ENCODE measurements at places on chromosomes 7 and 10. TPM values are rescaled to one million over a fixed set of nuclear protein-coding genes. Genes with fewer than 3 reads are reported as not detected.

The TMEM270 gene
- total RNA-seq: not detected

The MCM10 gene
- 0.78 TPM for total RNA-seq

The HPSE2 gene
- total RNA-seq: 3.4 TPM

The GBX1 gene
- not detected for total RNA-seq

The A1CF gene
- not detected for total RNA-seq

The CPA2 gene
- not detected for total RNA-seq

The ITGA8 gene
- 33.9 TPM for total RNA-seq

The MYOZ1 gene
- total RNA-seq: 5.2 TPM

The AASS gene
- total RNA-seq: 35.6 TPM

DNA sequence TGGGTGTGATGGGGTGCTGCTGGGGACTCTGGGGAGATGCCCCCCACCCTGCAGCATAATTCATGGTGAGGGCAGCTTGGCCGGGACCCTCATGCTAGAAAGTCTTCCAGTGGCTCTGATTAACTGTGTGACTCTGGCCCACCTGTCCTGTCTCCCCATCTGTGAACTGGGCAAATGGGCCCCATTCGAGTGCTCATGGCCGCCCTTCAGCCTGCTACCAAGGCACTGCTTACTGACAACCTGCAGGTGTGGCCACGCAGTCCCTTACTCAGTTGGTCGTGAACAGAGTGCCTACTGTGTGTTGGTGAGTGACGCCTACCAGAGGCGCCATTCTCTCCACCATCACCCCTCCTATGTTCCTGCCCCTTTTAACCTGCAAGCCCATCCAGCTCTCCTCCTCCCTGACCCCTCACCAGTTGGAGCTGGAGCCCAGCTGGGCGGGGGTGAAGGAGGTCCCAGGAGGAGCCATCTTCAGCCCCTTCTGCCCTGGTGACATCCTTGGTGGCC is 109.4 kb downstream of the ZMIZ1 start:
- H3K4me3 ChIP-seq: no peak overlapping the region
- H3K36me3 ChIP-seq: peaks cover 5% of the 10 kb centered on the region
- no peak for DNase-seq
- peaks cover 75% of the 10 kb centered on the region for H3K4me1 ChIP-seq
- H3K27me3 ChIP-seq: no peaks in the 10 kb centered on the region

- H3K27me3 ChIP-seq: no peaks in the 10 kb centered on the region
- H3K4me1 ChIP-seq: no peaks in the 10 kb centered on the region
- peak overlapping the region; percentile 30 for H3K4me3 ChIP-seq
- no peak overlapping the region for H3K27ac ChIP-seq
These were observed 15.1 kb upstream of the NME8 start for GRCh38 chr7:37833107-37833817.

GRCh38 chr10:92790440-92790839 is 57.9 kb upstream of the EXOC6 start:
- H3K4me1 ChIP-seq: no peaks in the 10 kb centered on the region
- no peak for DNase-seq
- no peak overlapping the region for H3K27ac ChIP-seq
- no peaks in the 10 kb centered on the region for H3K27me3 ChIP-seq
- no peaks in the 10 kb centered on the region for H3K36me3 ChIP-seq

DNA sequence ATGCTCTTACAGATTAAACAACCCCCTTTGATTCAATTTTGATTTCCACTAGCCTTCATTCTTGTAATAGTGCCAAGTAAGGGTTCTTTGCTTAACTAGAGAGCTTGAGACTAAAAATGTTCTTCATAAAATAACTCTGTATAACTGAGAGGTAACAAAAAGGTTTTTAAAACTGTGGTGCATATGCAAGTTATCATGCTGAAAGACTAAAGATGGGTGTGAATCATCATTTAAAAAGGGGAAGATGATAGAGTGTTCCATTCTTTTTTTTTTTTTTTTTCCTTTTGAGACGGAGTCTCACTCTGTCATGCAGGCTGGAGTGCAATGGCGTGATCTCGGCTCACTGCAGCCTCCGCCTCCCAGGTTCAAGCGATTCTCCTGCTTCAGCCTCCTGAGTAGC is 11.1 kb downstream of the MDFIC start:
- peaks cover 74% of the 10 kb centered on the region for H3K4me1 ChIP-seq
- H3K27ac ChIP-seq: peak overlapping the region; percentile 12
- H3K27me3 ChIP-seq: no peaks in the 10 kb centered on the region

DNA sequence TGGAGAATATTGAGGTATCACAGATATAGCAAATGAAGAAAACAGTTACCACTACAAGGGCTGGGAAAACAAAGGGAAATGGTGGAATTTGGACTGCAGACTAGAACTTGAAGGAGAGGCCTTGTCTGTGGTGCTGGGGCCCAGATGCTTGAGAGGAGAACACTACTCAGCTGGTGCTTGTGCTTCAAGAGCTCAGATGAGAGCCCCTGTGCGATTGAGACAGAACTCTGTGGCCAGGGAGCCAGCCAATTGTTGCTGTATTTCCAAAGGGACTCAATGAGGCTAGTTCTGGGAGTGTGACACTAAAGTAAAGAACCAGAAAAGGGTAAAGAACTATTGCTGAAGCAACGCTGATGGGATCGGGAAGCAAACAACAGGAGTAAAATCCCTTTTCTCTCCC is 406.5 kb upstream of the SEMA3D start:
- no peak overlapping the region for H3K4me3 ChIP-seq
- peaks cover 6% of the 10 kb centered on the region for H3K4me1 ChIP-seq
- H3K27me3 ChIP-seq: no peaks in the 10 kb centered on the region
- no peaks in the 10 kb centered on the region for H3K36me3 ChIP-seq

GRCh38 chr10:75335983-75336382 is 65.6 kb downstream of the ZNF503 start:
- H3K4me3 ChIP-seq: no peak overlapping the region
- no peaks in the 10 kb centered on the region for H3K27me3 ChIP-seq
- no peak overlapping the region for H3K27ac ChIP-seq
- no peaks in the 10 kb centered on the region for H3K36me3 ChIP-seq
- DNase-seq: no peak

GRCh38 chr7:21941611-21942141 is 4.0 kb downstream of the CDCA7L start:
- H3K4me3 ChIP-seq: no peak overlapping the region
- H3K27ac ChIP-seq: no peak overlapping the region
- H3K27me3 ChIP-seq: no peaks in the 10 kb centered on the region
- H3K36me3 ChIP-seq: no peaks in the 10 kb centered on the region
- H3K4me1 ChIP-seq: peaks cover 25% of the 10 kb centered on the region

GRCh38 chr7:105438847-105439173 is 50.1 kb upstream of the SRPK2 start:
- no peaks in the 10 kb centered on the region for H3K36me3 ChIP-seq
- DNase-seq: no peak
- no peaks in the 10 kb centered on the region for H3K27me3 ChIP-seq
- no peak overlapping the region for H3K27ac ChIP-seq

GRCh38 chr7:2873146-2873545 is 29.0 kb upstream of the GNA12 start:
- H3K36me3 ChIP-seq: no peaks in the 10 kb centered on the region
- H3K4me1 ChIP-seq: peaks cover 9% of the 10 kb centered on the region
- H3K4me3 ChIP-seq: no peak overlapping the region
- H3K27me3 ChIP-seq: no peaks in the 10 kb centered on the region

GRCh38 chr7:42876182-42877068 is 35.4 kb downstream of the C7orf25 start:
- no peak overlapping the region for H3K27ac ChIP-seq
- H3K4me3 ChIP-seq: no peak overlapping the region
- no peaks in the 10 kb centered on the region for H3K36me3 ChIP-seq
- DNase-seq: no peak
- no peaks in the 10 kb centered on the region for H3K27me3 ChIP-seq
- no peaks in the 10 kb centered on the region for H3K4me1 ChIP-seq

DNA sequence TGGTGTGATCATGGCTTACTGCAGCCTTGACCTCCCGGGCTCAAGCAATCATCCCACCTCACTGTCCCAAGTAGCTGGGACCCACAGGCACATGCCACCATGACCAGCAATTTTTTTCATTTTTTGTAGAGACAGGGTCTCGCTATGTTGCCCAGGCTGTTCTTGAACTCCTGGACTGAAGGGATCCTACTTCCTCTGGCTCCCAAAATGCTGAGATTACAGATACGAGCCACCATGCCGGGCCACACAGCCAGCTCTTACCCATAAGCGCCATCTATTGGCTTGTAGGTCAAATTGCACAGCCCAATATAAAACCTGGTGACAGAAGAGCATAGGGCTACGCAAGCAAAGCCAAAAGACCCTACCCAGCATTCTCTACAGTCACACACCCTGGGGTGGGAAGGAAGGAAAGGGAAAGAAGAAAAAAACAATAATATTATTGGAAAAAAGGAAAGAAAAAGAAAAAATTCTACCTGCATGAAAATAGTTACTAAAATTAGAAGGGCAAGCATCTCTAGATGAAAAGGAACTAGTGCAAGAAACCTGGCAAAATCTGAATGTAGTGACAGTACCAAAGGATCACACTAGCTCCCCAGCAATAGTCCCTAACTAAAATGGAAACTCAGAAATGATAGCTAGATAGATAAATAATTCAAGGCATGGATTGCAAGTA is 29.4 kb upstream of the AMPH start:
- no peaks in the 10 kb centered on the region for H3K36me3 ChIP-seq
- DNase-seq: no peak
- H3K4me1 ChIP-seq: no peaks in the 10 kb centered on the region
- no peak overlapping the region for H3K4me3 ChIP-seq
- H3K27me3 ChIP-seq: no peaks in the 10 kb centered on the region

DNA sequence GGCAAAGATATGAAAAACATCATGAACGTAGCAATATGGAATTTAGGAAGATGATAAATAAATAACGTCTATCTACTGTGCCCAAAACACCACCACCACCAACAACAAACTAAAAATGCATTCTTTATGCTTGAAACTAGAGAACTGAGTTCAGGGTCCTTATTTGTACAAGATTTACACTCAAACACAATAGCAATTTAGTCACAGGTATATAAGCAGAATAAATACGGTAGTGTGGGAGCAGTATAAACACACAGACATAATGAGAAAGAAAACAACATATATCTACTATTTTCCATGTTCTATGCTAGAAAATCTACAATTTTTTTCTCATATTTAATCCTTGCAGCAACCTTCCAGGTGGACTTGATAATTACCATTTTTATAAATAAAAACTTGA is 64.3 kb downstream of the ARL4A start:
- DNase-seq: no peak
- H3K4me1 ChIP-seq: no peaks in the 10 kb centered on the region
- no peaks in the 10 kb centered on the region for H3K36me3 ChIP-seq
- no peaks in the 10 kb centered on the region for H3K27me3 ChIP-seq
- no peak overlapping the region for H3K4me3 ChIP-seq

- no peak for DNase-seq
- no peak overlapping the region for H3K27ac ChIP-seq
- no peak overlapping the region for H3K4me3 ChIP-seq
- H3K4me1 ChIP-seq: no peaks in the 10 kb centered on the region
- no peaks in the 10 kb centered on the region for H3K27me3 ChIP-seq
- H3K36me3 ChIP-seq: no peaks in the 10 kb centered on the region
These were observed 240.6 kb upstream of the SEMA3C start for GRCh38 chr7:81159402-81159801.

DNA sequence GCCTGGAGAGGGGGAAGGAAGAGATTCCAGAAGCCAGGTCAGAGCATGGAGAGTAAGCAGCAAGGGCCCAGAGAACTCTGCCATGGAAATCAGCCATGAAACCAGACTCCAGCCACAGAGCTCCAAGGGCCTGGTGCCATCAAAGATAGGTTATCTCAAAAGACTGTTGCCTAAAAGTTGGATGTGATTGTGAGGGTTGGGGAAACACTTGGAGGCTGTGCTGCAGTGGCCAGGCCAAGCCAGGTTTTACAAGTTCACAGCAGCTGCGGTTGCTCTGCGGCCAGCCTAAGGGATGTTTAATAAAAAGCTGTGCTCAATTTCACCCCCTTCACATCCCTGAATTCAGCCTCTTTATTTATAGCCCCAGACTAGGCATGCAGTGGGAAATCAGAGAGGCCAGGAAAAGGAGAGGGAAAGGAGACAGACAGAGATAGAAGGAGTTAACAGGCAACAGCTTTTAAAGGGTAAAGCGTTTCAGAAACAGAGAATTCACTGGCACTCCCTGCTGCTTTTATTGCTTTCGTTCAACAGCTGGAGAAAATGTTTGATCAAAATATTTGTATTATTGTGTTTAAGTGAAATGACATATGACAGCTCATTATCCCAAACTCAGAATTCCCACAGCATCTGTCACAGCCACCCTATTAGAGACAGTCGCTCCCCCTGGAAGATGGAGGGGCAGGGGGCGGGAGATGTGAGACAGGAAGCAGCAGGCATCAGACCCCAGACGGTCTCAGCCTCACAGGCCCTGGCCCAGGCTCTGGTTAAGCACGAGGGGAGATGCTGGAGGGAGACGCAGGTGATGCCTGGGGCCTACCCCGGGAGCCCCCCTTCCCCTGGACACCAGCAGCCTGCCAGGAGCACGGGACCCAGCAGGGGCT is 140.1 kb downstream of the GLI3 start:
- no peaks in the 10 kb centered on the region for H3K36me3 ChIP-seq
- no peak overlapping the region for H3K4me3 ChIP-seq
- peak overlapping the region; percentile 30 for H3K27ac ChIP-seq
- H3K4me1 ChIP-seq: peaks cover 17% of the 10 kb centered on the region
- no peak for DNase-seq

- peak overlapping the region; percentile 99 for H3K27ac ChIP-seq
- H3K27me3 ChIP-seq: no peaks in the 10 kb centered on the region
- peaks cover 20% of the 10 kb centered on the region for H3K4me1 ChIP-seq
- H3K4me3 ChIP-seq: peak overlapping the region; percentile 91
- DNase-seq: peak; percentile 84
- H3K36me3 ChIP-seq: no peaks in the 10 kb centered on the region
These were observed 561 bp upstream of the HNRNPF start for GRCh38 chr10:43409385-43410109.

- H3K36me3 ChIP-seq: no peaks in the 10 kb centered on the region
- no peaks in the 10 kb centered on the region for H3K4me1 ChIP-seq
- H3K27me3 ChIP-seq: no peaks in the 10 kb centered on the region
These were observed 150.8 kb downstream of the AGMO start for GRCh38 chr7:15411019-15411418.

GRCh38 chr7:129435414-129435829 is 1.2 kb downstream of the STRIP2 start:
- no peak overlapping the region for H3K27ac ChIP-seq
- no peaks in the 10 kb centered on the region for H3K36me3 ChIP-seq
- no peak for DNase-seq
- H3K27me3 ChIP-seq: peaks cover 12% of the 10 kb centered on the region

DNA sequence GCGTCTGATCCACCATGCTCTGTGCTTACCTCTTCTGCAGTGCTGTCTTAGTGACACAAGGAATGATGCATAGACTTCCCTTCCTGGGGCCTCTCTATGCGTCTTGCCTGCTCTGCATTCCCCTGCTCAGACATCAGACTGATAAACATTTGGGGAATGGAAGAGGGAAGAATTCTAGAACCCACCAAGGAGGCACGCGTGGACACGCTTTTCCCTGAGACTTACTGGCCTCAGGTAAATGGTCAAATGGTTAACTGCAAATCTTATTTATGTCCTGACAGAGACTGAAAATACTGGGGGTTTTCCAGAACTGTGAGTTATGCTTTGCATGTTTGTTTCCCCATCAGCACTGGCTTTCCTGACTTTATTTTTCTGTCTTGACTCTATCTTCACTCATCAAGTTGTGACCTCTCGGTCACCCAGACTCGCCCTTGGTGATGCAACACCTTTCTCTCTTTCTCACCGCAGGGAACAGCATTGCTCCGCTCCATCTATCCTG is 285.9 kb upstream of the FZD8 start:
- H3K36me3 ChIP-seq: no peaks in the 10 kb centered on the region
- H3K27me3 ChIP-seq: no peaks in the 10 kb centered on the region
- H3K4me1 ChIP-seq: no peaks in the 10 kb centered on the region
- no peak for DNase-seq
